ENCODE measurements at places on chromosomes 4 and X.

GRCh38 chr4:663438-664428 lies 10.3 kb downstream of the ATP5ME start:
- no peak for DNase-seq

DNA sequence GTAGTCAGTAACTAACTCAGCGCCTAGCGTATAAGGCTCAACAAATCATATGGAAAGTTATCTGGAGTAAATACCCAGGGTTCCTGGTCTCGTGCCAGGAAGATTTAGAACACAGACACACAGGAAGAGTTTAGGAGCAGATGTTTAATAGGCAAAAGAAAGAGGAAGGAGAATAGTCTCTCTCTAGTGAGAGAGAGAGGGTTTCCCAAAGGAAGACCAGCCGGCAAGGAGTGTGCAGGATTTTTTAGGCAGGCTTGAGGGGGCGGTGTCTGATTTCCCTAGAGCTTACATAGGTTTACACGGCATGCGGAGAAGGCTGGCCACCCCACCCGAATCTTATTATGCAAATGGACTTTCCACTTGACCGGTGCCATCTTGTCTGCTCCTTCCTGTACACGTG lies 284.0 kb upstream of the FRG1 start:
- DNase-seq = no peak

DNA sequence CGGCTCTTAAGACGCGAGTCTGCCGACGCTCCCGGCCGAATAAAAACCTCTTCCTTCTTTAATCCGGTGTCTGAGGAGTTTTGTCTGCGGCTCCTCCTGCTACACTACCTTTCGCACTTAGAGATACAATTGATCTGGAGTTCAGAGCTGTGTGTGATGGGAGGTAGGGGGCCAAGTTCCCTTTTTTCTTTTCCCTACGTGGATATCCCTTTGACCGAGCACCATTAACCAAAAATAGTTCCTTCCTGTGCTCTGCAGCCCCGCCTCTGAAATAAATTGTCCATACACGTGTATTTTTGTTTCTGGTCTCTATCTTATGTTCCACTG lies 555 bp upstream of the PGM2 start:
- DNase-seq = no peak

GRCh38 chr4:154491341-154492271 lies at the start of gene DCHS2:
Gene DCHS2 (minus strand): TSS chr4:154491799. CDS start chr4:154491355, 444 bp downstream.
- no peak for DNase-seq

DNA sequence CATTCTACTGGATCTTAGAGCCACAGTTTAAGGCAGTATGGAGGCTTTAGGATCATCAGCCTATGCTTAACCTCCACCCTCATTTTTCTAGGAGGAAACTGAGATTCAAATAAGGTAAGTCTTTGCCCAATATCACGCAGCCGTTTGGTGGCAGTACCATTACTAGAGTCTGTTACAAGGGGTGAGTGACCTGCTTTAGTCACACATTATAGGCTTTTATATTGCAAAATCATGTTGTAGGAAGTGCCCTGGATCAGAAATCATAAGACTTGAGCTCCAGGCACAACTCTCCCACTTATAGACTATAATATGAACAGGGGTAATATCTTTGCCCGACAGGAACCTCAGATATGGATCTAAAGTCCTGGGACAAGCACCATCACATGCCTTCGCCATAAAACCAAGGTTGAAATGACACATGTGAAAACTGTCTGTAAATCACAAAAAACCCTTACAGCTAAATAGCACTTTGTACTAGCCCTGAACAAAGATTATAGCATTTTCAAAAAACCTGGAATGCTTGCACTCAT lies 19.2 kb downstream of the HPSE start:
- DNase-seq = no peak

GRCh38 chrX:138487866-138488265 lies 223.7 kb downstream of the FGF13 start:
- no peak for DNase-seq

DNA sequence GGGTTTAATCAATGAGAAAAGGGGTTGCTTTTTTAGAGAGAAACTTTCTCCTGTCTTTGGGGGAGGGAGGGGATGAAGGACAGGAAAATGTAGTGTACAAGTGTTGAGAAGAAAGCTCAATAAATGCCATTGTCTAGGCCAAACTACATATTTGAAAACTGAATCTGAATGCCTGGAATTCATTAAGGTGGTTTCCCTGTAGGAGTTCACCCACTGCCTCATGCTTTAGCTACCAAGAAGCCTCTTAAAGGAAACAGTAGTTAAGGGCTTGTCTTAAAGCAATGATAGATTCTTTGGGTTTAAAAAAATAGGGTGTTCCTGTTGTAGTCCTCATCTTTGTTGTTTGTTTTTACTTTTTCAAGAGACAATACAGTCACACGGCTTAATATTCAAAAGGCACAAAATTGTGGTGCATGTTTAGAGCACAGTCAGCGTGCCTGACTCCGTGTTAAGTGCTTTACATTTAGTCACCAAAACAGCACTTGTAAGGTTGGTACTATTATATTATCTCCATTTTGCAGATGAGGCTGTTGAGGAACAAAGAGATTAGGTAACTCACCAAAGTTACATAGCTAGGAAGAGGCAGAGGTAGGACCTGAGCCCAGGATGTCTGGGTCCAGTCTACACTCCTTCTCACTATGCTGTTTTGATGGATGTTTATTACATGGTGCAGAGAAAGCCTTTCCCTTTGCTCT lies 46.0 kb downstream of the FNIP2 start:
- peak; percentile 71 for DNase-seq

GRCh38 chrX:80879143-80879542 lies 69.5 kb upstream of the BRWD3 start:
- peak; percentile 2 for DNase-seq

GRCh38 chrX:8313844-8314243 lies 142.8 kb upstream of the VCX2 start:
- no peak for DNase-seq

GRCh38 chrX:72297953-72298730 lies 7.6 kb downstream of the CITED1 start:
- peak; percentile 13 for DNase-seq

DNA sequence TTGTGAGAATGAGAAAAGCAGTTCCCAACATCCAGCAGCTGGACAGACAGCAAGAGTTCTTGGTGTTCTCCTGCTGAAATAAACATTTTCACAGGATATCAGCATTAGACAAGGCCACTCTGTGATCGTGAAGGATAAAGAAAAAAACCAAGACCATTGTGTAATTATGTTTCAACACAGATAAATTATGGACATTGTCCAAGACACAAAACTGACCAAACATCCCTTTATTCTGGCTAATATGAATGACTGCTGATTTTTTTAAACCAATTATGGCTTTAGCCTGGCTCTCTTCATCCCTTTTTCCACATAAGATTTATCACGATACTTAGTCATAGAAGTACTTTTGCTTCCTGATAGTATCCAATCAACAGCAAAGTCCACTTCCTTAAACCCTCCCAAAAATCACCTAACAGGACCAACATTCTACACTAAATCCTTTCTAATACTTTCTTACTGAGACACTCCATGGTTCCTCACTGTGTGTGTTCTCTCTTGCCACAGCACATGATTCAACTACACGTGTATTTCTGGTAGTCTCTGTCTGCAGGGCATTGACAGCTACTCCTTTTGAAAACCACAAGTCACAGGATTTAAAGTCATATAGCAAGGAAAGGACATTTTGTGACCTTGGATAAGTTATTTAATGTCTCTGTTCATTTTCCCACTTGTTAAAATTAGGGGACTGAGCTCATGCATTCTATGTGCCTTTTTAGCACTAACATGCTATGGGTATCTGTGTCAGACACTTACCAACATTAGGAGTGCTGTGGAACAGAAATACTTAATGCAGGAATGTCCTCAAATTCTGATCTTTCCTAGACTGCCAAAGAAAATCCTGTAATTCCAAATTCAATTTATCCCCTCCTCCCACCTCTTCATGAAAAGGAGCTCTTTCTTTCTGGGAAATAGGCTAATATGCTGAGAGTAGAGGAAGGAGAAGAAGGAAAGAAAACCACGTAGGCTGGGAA lies 137.2 kb upstream of the PGRMC2 start:
- DNase-seq = peak; percentile 43

- no peak for DNase-seq
Observed at GRCh38 chr4:135357091-135357490, 1155.5 kb upstream of the PABPC4L start.

GRCh38 chr4:80268936-80269335 lies 2.5 kb downstream of the FGF5 start:
- no peak for DNase-seq

Measured in renal cortical epithelial cell (primary cell).